Stimulated activated CD8-positive, alpha-beta memory T cell treated with anti-CD3 and anti-CD28 coated beads, Interleukin-12 subunit alpha, Interleukin-12 subunit beta, amount 100 ng/mL, for 4 hours (primary cell): ENCODE measurements at places on chromosomes 5 and 9.

GRCh38 chr9:69299315-69299714, 25.7 kb upstream of the ENTREP1 start:
- no peak for DNase-seq

- no peak for DNase-seq
These were observed 41.6 kb downstream of the CDK5RAP2 start for GRCh38 chr9:120538339-120538738.

- DNase-seq = no peak
These were observed 42.9 kb upstream of the HAND1 start for GRCh38 chr5:154520861-154521453.

- DNase-seq = no peak
These were observed 27.1 kb upstream of the BASP1 start for GRCh38 chr5:17190242-17190778.

DNA sequence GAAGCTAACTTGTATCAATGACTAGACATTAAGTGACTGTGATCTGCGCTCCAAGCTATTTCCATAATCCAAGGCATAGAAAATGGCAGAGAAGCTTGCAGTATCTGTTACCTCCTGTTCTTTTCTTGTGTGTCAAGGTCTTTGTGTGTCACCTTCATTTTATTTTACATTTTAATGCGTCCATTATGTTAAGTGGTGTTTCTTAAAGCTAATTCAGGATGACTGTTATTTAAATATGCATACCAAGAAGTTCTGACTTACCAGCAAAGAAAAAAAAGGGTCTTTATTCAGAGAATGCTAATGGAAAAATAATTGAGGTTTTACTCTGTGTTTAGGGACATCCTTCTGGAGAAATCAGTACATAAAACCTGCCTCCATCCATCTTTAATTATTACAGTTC, 52.3 kb downstream of the STK32A start:
- no peak for DNase-seq

GRCh38 chr9:114671605-114672004, 10.4 kb downstream of the TEX48 start:
- DNase-seq = no peak

- no peak for DNase-seq
These were observed 398.9 kb downstream of the PLK2 start for GRCh38 chr5:58060996-58061395.

DNA sequence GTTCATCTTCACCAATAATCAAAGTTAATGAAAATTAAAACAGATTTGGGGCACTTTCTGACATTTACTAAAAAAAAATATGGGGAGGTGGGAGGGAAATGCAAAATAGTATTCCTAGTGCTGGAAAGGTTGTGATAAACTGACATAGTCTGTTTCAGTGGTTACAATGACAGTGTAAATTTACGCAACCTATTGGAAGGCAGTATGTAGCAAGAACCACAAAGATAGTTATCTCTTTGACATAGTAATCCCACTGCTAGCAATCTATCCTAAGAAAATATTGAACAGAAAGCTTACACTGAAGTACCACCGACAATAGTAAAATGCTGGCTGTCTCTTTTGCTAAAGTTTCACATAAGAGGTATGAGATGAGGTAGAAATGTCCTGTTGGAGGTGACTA, 15.1 kb upstream of the EPB41L4B start:
- no peak for DNase-seq
